ENCODE measurements at places on chromosomes 16 and 17.
A peak's percentile ranks its signal among the peaks of the same experiment; 100 is the strongest.

DNA sequence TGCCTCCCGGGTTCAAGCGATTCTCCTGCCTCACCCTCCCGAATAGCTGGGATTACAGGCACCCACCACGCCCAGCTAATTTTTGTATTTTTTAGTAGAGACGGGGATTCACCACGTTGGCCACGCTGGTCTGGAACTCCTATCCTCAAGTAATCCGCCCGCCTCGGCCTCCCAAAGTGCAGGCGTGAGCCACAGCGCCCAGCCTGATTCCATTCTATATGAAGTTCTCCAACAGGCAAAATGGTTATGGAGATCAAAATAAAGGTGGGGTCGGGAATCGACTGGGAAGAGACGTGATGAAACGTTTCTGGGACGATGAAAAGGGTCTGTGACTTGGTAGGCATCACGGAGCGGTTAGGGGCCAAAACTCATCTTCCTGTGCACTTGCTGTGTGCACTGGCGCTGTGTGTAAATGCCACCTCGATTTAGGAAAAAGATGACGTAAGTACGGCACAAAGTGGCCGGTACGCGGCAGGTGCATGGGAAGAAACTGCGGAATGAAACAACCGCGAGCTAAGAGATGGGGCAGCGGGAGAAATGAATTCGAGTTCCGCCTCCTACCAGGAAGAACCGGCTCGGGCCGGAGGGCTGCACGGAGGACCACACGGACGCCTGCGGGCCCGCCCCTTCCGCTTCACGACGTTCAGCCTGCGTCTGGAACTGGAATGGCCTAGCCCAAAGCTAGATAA is 1.6 kb downstream of the TP53 start:
- no peaks in the 10 kb centered on the region for H3K27me3 ChIP-seq
- H3K4me1 ChIP-seq, result peaks cover 48% of the 10 kb centered on the region
- peaks cover 20% of the 10 kb centered on the region for H3K36me3 ChIP-seq
- peak overlapping the region; percentile 97 for H3K4me3 ChIP-seq

GRCh38 chr16:9081158-9081557 is 10.3 kb upstream of the HAPSTR1 start:
- no peak overlapping the region for H3K27ac ChIP-seq
- no peak for DNase-seq
- peaks cover 8% of the 10 kb centered on the region for H3K36me3 ChIP-seq
- H3K4me1 ChIP-seq, result peaks cover 34% of the 10 kb centered on the region

GRCh38 chr16:50789757-50790156 is 47.9 kb downstream of the CYLD start:
- no peak overlapping the region for H3K4me3 ChIP-seq
- H3K27ac ChIP-seq, result no peak overlapping the region
- H3K27me3 ChIP-seq, result no peaks in the 10 kb centered on the region

DNA sequence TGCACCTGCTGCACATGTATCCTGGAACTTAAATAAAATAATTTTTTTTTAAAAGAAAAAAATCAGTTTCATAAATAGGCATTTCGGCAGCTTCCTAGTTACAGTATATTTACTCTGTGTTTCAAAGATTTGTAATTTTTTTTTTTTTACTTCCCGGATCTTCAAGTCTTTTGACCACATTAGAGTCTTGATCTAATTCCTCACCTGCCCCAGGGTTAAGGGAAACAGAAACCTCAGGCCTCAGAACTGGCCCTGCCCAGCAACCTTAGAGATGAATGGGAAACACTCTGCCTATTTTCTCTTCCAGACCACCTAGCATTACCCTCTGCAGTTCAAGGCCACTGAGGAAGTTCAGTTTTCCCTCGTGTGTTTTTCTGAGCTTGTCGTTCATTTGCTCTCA is 304.0 kb downstream of the MAF start:
- DNase-seq, result no peak
- peaks cover 14% of the 10 kb centered on the region for H3K4me1 ChIP-seq
- peaks cover 2% of the 10 kb centered on the region for H3K36me3 ChIP-seq
- H3K27me3 ChIP-seq, result peaks cover 15% of the 10 kb centered on the region
- no peak overlapping the region for H3K4me3 ChIP-seq
- no peak overlapping the region for H3K27ac ChIP-seq

GRCh38 chr16:50102051-50102746 is 36.4 kb downstream of the HEATR3 start:
- H3K27me3 ChIP-seq, result no peaks in the 10 kb centered on the region
- peak overlapping the region; percentile 64 for H3K4me3 ChIP-seq
- peak; percentile 16 for DNase-seq
- H3K36me3 ChIP-seq, result peaks cover 4% of the 10 kb centered on the region

DNA sequence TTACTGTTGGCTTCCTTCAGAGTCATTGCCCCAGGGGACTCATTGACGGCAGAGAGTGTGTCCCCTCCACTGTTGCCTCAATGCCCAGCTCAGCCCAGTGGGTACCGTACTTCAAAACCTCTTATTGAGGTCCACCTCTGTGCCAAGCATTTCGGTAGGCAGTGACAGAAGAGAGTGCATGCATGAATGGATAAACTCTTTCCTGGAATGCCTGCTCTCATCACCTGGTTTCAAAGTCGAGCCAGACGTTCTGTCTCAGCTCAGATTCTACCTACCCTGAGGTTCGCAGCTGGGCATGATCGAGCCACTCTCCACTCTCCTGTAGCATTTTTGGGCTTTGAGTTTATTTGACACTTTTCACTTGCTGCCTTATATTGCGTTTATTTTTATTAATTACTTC is 647.0 kb downstream of the MAF start:
- no peak overlapping the region for H3K4me3 ChIP-seq
- no peaks in the 10 kb centered on the region for H3K36me3 ChIP-seq
- DNase-seq, result no peak

GRCh38 chr17:21193031-21193430 is 20.9 kb downstream of the TMEM11 start:
- H3K4me1 ChIP-seq, result peaks cover 18% of the 10 kb centered on the region
- no peaks in the 10 kb centered on the region for H3K27me3 ChIP-seq
- H3K36me3 ChIP-seq, result no peaks in the 10 kb centered on the region
- H3K27ac ChIP-seq, result no peak overlapping the region
- H3K4me3 ChIP-seq, result no peak overlapping the region
- DNase-seq, result no peak

GRCh38 chr16:66714654-66715307 is 18.2 kb upstream of the CMTM4 start:
- no peaks in the 10 kb centered on the region for H3K4me1 ChIP-seq
- H3K27ac ChIP-seq, result no peak overlapping the region
- H3K27me3 ChIP-seq, result peaks cover 8% of the 10 kb centered on the region
- no peaks in the 10 kb centered on the region for H3K36me3 ChIP-seq
- no peak for DNase-seq

DNA sequence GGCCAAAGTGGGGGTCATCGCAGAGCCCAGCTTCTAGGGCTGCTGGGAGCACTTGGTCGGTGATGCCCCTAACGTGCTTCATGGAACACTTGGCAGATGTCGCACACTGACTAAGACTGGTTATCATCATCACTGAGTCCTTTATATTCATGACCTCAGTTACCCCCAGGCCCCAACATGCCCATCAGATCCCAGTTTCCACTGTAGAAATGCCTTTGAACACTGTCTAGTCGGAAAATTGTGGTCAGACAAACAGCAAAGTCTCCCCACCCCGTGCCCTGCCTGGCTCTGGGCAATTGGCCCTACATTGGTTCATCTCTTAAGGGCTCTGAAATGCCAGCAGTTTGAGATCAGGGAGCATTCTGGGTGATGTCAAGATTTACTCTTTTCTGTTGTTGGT is 51.3 kb downstream of the NKD1 start:
- H3K36me3 ChIP-seq, result no peaks in the 10 kb centered on the region
- peaks cover 32% of the 10 kb centered on the region for H3K4me1 ChIP-seq
- no peak overlapping the region for H3K27ac ChIP-seq
- DNase-seq, result no peak
- H3K27me3 ChIP-seq, result no peaks in the 10 kb centered on the region

- DNase-seq, result no peak
- no peak overlapping the region for H3K27ac ChIP-seq
- H3K4me3 ChIP-seq, result no peak overlapping the region
Measured at GRCh38 chr17:29060475-29060874, 17.5 kb downstream of the PIPOX start.

DNA sequence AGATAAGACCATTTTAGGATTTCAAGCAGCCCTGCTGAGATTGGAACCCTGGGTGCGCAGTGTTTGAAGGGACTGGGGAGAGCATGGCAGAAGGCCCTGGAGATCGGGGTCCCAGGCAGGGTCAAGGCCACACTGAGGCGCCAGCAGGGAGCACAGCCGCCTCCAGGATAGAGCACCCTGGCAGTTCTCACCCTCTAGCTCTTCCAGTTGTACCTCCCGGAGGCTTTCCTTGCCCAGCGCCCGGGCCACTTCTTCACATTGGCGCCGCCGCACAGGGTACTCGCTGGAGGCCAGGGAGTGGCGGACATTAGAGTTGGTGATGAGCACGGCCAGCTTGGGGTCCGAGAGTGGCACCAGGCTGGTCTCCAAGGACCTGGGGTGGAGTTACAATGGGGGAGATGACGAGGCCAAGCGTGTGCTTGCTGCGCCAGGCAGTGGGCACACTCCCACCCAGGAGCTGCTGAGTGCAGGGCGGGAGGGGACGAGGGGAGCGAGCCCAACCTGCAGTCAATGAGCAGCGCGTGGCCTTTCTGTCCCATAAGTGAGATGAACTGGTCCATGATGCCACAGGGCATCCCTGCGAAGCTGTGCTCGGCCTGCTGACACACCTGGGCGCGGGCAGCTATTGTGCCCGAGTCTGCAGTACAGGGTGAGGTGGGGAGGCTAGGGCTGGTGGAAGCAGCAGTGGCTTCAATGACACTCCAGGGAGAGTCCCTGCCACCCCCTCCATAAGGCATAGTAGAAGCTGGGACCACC is 2.3 kb downstream of the GALK1 start:
- no peak for DNase-seq
- H3K27ac ChIP-seq, result no peak overlapping the region
- no peaks in the 10 kb centered on the region for H3K36me3 ChIP-seq
- H3K27me3 ChIP-seq, result no peaks in the 10 kb centered on the region
- H3K4me1 ChIP-seq, result peaks cover 19% of the 10 kb centered on the region
- H3K4me3 ChIP-seq, result peak overlapping the region; percentile 83

DNA sequence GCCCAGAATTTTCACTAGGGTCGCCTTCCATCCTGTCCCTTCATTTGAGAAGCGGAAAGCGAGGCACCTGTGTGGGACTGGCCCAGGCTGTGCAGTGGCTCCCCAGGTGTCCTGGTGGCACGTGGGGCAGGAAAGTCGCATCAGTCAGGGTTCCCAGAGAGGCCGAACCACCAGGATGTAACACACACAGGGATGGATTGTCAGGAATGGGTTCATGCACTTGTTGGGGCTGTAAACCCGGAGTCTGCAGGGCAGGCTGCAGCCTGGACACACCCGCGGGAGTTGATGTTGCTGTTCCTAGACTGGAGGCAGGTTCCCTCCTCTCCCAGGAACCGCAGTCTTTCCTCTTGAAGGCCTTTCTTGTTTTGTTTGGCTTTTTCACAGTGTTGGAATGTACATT is 30.7 kb upstream of the RPTOR start:
- DNase-seq, result no peak
- no peaks in the 10 kb centered on the region for H3K4me1 ChIP-seq
- no peak overlapping the region for H3K27ac ChIP-seq
- H3K27me3 ChIP-seq, result peaks cover 6% of the 10 kb centered on the region
- no peak overlapping the region for H3K4me3 ChIP-seq
- no peaks in the 10 kb centered on the region for H3K36me3 ChIP-seq

GRCh38 chr16:2857451-2858244 is at the start of gene PRSS22:
TSS of gene PRSS22 (minus strand) at chr16:2858170. CDS start at chr16:2858104, 66 bp downstream.
- peak within 1 kb of the TSS; percentile 36 for H3K27ac ChIP-seq
- H3K4me1 ChIP-seq, result peaks cover 11% of the 10 kb centered on the region
- H3K36me3 ChIP-seq, result peaks cover 8% of the 10 kb centered on the region
- H3K27me3 ChIP-seq, result peaks cover 19% of the 10 kb centered on the region
- H3K4me3 ChIP-seq, result peak within 1 kb of the TSS; percentile 85
- DNase-seq, result no peak

GRCh38 chr17:56144223-56144622 is 9.1 kb upstream of the ANKFN1 start:
- H3K27me3 ChIP-seq, result peaks cover 10% of the 10 kb centered on the region
- no peak overlapping the region for H3K4me3 ChIP-seq
- H3K27ac ChIP-seq, result no peak overlapping the region
- no peaks in the 10 kb centered on the region for H3K4me1 ChIP-seq
- no peak for DNase-seq
- no peaks in the 10 kb centered on the region for H3K36me3 ChIP-seq

DNA sequence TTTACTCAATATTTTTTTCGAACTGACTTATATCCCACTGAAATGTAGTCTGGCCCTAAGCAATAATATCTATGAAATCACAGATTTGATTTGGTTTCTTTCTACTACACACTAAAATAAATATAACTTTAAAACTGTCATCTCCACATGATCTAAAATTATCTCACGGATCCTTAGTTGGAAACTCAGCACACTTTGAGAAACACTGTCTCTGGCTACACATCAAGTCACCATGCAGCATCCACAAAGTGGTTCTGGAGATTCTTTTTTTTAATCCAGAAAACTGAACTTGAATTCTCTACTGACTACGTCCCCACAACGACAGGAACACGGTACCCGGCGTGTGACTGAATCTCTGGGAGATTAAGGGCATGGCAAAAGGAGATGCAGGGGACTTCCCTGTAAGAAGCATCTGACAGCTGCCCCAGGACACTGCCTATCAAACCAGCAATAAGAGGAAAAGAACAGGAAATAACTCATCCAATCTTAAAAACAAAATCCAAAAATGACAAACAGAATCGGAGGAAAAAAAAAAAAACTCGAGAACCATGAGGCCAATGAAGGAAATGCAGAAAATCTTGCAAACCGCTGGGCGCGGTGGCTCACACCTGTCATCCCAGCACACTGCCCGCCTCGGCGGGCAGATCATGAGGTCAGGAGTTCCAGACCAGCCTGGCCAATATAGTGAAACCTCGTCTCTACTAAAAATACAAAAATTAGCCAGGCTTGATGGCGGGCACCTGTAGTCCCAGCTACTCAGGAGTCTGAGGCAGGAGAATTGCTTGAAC is 141.0 kb upstream of the RCVRN start:
- no peaks in the 10 kb centered on the region for H3K4me1 ChIP-seq
- H3K36me3 ChIP-seq, result no peaks in the 10 kb centered on the region
- no peaks in the 10 kb centered on the region for H3K27me3 ChIP-seq
- DNase-seq, result no peak
- peak overlapping the region; percentile 21 for H3K27ac ChIP-seq
- no peak overlapping the region for H3K4me3 ChIP-seq

DNA sequence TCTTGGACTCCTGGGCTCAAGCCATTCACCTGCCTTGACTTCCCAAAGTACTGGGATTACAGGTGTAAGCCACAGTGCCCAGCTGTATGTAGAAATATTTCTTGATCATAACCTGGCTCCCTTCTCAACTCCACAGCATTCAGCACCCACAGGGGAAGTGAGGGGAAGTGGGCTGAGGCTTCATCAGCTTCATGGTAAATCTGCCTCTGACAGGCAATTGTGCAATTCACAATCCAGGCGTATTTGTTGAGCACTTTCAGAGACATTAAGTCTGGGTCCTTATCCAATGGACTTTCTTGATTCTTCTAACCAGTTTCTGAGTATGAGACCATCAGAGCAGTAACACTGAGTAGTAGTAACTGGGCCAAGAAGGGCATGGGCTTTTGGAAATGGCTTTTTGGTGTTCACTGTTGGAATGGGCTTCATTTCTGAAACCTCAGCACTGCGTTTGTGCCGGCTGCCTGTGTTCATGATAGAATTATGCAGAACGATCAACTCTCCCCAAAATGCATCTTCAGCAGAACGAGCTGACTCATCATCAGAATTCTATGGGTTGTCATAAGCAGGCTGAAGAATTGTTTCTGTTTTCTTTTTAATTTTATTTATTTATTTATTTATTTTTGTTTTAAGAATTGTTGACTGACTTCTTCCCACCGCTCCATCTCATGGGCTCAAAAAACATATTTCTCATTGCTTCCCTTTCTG is 28.9 kb downstream of the FAM20A start:
- no peaks in the 10 kb centered on the region for H3K4me1 ChIP-seq
- no peak overlapping the region for H3K4me3 ChIP-seq
- H3K27ac ChIP-seq, result no peak overlapping the region
- no peaks in the 10 kb centered on the region for H3K27me3 ChIP-seq
- no peaks in the 10 kb centered on the region for H3K36me3 ChIP-seq
- DNase-seq, result no peak

Data from activated T-cell treated with anti-CD3 and anti-CD28 coated beads, Interleukin-2, amount 50 U/mL, for 72 hours (primary cell).